Lower lobe of right lung (tissue), 2 donors: ENCODE measurements at places on chromosomes 13 and 19. TPM values are rescaled to one million over a fixed set of nuclear protein-coding genes. Genes with fewer than 3 reads are reported as not detected.

The AP2A1 gene
- 67.6 TPM for total RNA-seq

The PSG3 gene
- not detected for total RNA-seq

The STARD13 gene
- 61.0 TPM for total RNA-seq

GRCh38 chr19:18021121-18021755 lies 13.3 kb downstream of the ARRDC2 start:
- DNase-seq, result peak; percentile 88

DNA sequence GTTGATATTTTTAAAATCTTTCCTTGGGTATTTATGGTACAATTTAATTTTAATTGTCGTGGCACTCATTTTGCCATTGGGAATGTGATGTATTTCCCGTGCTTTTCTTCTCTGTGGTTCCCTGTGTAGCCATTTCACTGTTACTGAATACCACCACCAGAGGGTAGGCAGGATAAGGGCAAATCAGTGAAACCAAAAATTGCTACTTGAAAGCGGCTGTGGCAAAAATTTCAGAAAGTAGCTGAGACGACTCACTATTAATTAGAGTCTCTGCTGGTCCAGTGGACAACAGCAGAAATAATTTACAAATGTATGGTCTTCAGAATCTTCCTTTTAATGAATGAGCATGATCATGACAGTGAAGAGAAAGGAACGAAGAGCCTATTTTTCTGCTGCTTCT lies 34.4 kb upstream of the MIR17HG start:
- DNase-seq, result no peak

GRCh38 chr19:8340341-8341096 lies 2.5 kb downstream of the KANK3 start:
- peak; percentile 75 for DNase-seq

DNA sequence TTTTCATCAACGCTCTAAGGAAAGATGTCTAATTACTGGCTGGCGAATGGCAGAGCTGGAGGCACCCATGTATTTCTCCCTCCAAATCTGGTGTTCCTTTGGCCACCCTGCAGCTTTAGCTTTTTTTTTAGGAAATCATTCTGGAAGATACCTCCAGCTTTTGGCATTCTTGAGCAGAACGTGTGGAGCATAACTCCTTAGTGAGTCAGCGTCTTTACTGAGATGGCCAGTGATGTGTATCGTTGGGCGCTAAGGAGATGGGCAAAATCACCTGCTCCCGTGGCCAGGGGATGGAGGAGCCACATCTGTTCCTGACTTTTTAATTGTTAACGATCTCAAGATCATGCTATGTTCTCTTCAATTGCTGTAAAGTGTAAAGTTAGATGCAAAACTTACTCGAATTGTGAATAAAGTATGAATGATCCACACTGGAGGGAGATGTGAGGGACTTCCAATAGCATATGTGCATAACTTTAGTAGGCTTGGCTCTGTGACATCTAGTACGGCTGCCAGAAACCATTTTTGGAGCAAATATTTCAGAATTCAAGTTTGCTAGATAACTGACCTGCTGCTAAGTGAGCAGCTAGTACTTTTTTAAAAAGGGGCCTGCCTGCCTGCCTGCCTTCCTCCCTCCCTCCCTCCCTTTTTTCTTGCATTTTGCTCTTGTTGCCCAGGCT lies 24.4 kb upstream of the C1QTNF9 start:
- no peak for DNase-seq

DNA sequence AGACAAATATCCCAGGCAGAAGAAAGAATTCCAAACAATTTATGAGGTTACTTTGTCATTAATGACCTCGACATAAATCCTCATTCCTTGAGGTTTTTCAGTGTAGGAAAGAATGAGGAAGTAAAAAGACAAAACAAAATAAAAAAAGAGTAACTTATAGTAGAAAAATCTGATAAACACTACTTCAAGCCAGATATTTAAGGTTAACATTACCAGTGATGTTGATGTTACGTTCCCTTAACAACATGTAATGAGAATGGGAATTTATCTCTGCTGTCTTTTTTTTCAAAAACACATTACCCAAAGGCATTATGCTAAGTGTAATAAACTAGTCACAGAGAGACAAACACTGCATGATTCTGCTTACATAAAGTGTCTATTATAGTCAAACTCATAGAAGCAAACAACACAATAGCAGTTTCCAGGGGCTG lies 935.1 kb downstream of the SLITRK1 start:
- DNase-seq, result no peak

GRCh38 chr13:71056581-71056980 lies 810.4 kb downstream of the DACH1 start:
- DNase-seq, result no peak

DNA sequence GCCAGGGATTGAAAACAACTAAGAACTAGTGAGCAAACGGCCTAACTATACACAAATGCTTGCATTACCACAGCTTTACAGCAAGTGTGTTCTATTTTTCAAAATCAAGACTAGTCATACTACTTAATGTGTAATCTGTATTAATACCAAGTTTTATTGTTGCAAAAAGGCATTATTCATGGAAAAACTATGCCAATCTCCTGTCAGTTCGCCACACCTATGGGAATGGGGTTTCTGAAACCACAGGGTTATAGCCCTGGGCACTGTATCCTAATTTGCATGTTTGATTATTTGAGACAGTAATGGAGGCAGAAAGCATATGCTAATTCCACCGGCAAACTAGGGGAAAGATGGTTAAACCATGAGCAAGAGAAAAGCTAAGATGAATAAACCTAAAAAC lies 14.3 kb downstream of the GAS6 start:
- DNase-seq, result no peak

DNA sequence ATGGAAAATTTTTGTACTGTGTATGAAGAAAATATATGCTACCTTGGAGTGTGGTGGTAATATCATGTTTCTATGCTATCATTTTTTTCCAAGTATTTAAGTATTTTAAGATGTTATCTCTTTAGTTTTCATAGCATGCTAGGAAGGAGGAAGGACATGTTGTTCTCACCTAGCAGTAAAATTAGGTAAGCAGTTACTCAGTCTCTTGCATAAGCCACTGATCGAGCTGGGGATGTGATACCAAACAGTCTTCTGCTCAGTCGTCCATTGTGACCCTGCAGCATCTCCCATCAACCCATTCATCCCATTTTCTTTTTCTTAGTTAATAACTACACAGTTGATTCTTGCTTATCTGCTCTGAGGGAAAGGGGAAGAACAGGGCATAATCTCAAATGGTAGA lies 130.6 kb downstream of the KLF5 start:
- no peak for DNase-seq

DNA sequence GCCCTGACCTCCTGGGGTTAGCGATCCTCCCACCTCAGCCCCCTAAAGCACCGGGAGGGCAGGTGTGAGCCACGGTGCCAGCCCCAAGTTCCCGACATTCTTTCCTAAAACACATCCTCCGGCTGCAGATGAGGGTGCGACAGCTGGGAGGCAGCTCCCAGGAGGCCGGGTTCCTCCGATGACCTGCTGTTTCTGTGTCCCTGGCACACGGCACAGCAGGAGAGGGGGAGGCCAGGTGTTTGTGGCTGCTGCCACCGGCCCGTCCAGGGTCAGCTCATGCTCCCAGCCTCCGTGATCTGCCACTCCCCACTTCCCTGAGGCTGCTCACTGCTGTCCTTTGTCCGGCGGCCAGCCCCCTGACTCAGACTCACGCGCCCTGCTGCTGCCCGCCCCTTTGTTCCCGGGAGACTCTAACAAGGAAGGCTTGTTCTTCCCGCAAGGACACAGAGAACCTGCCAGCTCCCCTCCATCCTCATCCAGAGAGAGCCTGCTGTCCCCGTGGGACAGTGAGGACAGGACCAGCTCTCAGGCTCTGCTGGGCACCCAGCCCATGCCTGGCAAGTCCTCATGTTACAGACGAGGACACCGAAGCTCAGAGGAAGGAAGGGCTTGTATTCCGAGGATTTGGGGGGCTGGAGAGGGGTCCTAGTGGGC lies 10.6 kb upstream of the MADCAM1 start:
- no peak for DNase-seq
